Natural killer cell treated with Interleukin-12 subunit alpha and Interleukin-12 subunit beta and Interleukin-15 and Interleukin-18, amount 100 ng/mL, for 72 hours (primary cell): ENCODE measurements at places on chromosomes 16 and 17.

- no peak for DNase-seq
These were observed 125.5 kb downstream of the CACNG3 start for GRCh38 chr16:24381470-24382118.

GRCh38 chr17:45430006-45430737, 2.5 kb downstream of the ARHGAP27 start:
- DNase-seq = no peak

GRCh38 chr17:75457047-75457654, 716 bp downstream of the TMEM94 start:
- DNase-seq = no peak

GRCh38 chr17:28957277-28957991, 6.1 kb upstream of the PHF12 start:
- DNase-seq = no peak

- no peak for DNase-seq
These were observed 329.4 kb upstream of the CCL2 start for GRCh38 chr17:33925649-33926048.

DNA sequence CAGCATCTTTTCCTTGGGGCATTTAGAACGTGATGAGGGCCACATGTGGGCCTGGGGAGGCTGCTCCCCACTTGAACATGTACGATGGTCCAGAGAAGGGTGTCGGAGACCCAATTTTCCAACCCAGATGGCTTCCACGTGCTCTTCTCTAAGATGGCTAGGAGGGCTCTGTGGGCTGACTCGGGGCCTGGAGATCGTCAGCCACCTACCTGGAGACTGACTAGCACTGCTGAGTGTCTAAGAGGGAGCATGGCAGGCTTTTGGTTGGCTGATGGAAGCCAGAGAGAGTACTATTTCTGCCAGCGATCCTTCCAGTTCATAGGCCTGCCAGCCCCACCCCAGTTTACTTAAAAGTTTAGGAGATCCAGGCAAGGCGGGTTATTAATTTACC, 60.2 kb upstream of the CLEC18A start:
- DNase-seq = no peak

DNA sequence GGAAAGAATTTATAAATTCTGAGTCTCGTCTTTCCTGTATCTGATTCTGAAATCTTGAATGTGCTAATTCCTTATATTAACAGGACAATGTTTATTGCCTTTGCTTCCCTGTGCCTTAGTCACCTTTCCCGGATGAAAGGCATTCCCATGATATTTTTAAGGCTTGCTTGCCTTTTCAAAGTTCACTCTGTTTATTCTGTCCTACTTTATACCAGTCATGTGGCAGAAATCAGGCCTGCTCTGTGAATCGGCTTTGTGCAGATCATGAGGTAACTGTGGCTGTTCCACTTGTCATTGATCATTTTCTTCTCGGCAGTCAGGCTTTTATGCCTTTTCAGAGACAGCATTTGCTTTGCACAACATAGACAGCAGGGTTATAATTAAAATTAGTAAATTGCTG, 28.8 kb upstream of the ABCC11 start:
- no peak for DNase-seq
